ENCODE measurements at places on chromosomes 13 and 19. TPM values are rescaled to one million over a fixed set of nuclear protein-coding genes. Genes with fewer than 3 reads are reported as not detected.

NECTIN2 gene
- total RNA-seq = 3.3 TPM

GRCh38 chr13:37608750-37609339 is 10.3 kb upstream of the POSTN start:
- no peak overlapping the region for H3K27ac ChIP-seq
- H3K27me3 ChIP-seq = no peaks in the 10 kb centered on the region
- DNase-seq = no peak

DNA sequence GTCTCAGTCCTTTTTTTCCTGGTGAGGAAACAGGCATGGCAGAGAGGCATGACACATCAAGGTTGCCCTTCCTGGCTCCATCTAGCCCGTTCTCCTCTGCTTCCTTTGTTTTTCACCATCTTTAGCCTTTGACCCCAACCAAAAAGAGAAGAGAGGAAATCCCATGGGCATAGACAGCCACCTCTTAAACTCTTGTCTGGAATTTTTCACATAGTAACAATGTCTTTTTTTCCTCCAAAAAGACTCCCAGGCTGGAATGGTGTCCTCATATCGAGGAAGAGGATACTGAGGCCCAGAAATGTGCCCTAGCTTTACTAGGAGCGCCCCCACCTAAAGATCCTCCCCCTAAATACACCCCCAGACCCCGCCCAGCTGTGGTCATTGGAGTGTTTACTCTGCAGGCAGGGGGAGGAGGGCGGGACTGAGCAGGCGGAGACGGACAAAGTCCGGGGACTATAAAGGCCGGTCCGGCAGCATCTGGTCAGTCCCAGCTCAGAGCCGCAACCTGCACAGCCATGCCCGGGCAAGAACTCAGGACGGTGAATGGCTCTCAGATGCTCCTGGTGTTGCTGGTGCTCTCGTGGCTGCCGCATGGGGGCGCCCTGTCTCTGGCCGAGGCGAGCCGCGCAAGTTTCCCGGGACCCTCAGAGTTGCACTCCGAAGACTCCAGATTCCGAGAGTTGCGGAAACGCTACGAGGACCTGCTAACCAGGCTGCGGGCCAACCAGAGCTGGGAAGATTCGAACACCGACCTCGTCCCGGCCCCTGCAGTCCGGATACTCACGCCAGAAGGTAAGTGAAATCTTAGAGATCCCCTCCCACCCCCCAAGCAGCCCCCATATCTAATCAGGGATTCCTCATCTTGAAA is at the start of gene GDF15:
Gene GDF15 (plus strand): TSS at position 484 of the 868 bp plus-strand sequence. CDS start 32 bp downstream, at position 516.
- peaks cover 9% of the 10 kb centered on the region for H3K4me1 ChIP-seq
- H3K36me3 ChIP-seq = no peaks in the 10 kb centered on the region
- H3K27ac ChIP-seq = no peak within 1 kb of the TSS
- peak; percentile 51 for DNase-seq
- no peak within 1 kb of the TSS for H3K4me3 ChIP-seq
- peaks cover 59% of the 10 kb centered on the region for H3K27me3 ChIP-seq

DNA sequence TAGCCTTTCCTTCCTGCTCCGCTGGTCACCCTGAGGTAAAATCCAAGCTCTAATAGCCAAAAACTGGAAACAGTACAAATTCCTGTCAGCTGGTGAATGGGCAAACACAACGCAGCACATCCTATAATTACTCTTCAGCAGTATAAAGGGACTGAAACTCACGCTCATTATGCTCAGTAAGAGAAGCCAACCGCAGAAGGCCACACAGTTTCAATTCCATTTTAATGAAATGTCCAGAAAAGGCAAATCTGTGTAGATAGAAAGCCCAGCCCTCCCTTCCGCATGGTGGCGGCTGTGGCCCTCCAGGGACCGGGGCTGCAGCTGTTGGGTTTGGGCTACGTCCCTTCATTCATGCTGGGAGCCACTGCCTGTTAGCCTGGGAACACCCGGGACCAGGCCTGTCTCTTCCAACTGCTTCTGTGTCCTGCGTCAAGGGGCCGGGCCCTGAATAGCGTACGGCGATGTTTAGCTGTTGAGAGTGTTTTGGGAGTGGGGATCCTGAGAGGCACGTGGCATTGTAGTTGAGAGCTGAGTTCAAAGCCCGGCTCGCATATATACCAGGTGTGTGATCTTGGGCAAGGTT is 23.5 kb downstream of the NKPD1 start:
- no peak overlapping the region for H3K4me3 ChIP-seq
- no peak for DNase-seq
- no peaks in the 10 kb centered on the region for H3K27me3 ChIP-seq
- no peak overlapping the region for H3K27ac ChIP-seq
- H3K4me1 ChIP-seq = no peaks in the 10 kb centered on the region
- H3K36me3 ChIP-seq = no peaks in the 10 kb centered on the region

- H3K27ac ChIP-seq = no peak overlapping the region
- peaks cover 7% of the 10 kb centered on the region for H3K36me3 ChIP-seq
- H3K4me1 ChIP-seq = no peaks in the 10 kb centered on the region
- H3K27me3 ChIP-seq = no peaks in the 10 kb centered on the region
Measured at GRCh38 chr13:112820318-112820717, 130.5 kb downstream of the ATP11A start.

DNA sequence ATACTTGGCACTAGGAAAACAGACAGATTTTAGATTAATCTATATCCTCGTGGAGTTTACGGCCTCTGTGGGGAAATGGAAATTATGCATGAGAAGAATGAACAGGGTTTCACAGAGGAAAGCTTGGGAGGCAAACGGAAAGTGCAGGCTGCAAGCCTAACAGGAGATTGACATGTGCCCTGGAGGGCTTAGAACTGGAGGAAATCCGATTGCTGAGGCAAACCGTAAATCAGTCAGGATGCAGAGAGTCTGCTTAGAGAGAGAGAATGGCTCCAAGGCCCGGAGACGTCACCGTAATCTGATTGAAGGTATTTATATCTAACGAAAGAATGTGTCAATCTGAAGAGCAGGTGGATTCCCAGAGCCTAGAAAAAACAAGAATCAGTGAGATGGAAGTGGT is 143.2 kb downstream of the KATNAL1 start:
- H3K4me1 ChIP-seq = peaks cover 15% of the 10 kb centered on the region
- H3K27ac ChIP-seq = no peak overlapping the region
- DNase-seq = no peak
- no peak overlapping the region for H3K4me3 ChIP-seq

PRODH2 gene
- not detected for total RNA-seq

KLK5 gene
- not detected for total RNA-seq

GRCh38 chr19:12629215-12629614 is 18.5 kb downstream of the ZNF791 start:
- no peak overlapping the region for H3K4me3 ChIP-seq
- H3K27ac ChIP-seq = peak overlapping the region; percentile 31
- peaks cover 27% of the 10 kb centered on the region for H3K36me3 ChIP-seq
- no peak for DNase-seq
- H3K4me1 ChIP-seq = peaks cover 9% of the 10 kb centered on the region

GRCh38 chr13:71866335-71867130 is 471 bp downstream of the DACH1 start:
- H3K27me3 ChIP-seq = peaks cover 75% of the 10 kb centered on the region
- peak; percentile 43 for DNase-seq
- no peak overlapping the region for H3K27ac ChIP-seq
- H3K4me3 ChIP-seq = peak overlapping the region; percentile 77
- H3K4me1 ChIP-seq = peaks cover 22% of the 10 kb centered on the region

DNA sequence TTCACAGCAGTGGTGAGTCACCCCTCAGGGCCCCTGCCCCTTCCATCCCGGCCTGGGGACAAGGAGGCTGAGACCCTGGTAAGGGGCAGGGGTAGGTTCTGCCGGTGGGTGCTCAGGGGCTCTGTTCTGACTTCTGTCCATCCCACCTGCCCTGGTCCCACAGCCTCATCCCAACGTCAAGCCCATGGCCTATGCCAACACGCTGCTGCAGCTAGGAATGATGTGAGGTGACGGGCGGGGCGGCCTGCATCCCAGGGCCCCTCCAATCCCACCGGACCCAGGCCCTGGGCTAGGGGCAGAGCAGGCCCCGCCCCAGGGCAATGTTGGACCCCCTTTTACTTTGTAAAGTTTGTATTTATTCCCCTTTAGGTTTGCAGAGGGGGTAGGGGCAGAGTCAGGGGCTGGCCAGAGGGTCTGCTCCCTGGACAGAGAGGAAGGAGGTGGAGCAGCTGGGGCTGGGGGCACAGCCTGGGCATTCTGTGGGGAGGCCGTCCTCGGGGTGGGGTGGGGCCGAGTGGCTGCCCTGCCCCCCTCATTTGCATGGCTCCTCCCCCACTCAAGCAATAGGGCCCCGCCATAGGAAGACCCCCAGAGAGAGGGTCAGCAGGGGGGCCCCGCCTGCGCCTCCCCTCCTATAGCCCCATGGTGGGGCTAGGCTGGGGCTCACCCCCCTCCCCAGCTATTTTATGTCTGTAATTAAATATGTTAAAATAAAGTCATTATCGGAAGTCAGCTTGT is 23.1 kb downstream of the CCDC8 start:
- H3K27ac ChIP-seq = no peak overlapping the region
- H3K36me3 ChIP-seq = peaks cover 19% of the 10 kb centered on the region
- H3K4me1 ChIP-seq = no peaks in the 10 kb centered on the region
- no peak overlapping the region for H3K4me3 ChIP-seq
- DNase-seq = no peak

- H3K27ac ChIP-seq = no peak within 1 kb of the TSS
- no peak within 1 kb of the TSS for H3K4me3 ChIP-seq
- peaks cover 2% of the 10 kb centered on the region for H3K36me3 ChIP-seq
Measured at GRCh38 chr19:51751655-51752054, at the start of gene FPR1. Gene FPR1 (minus strand): TSS chr19:51751878. CDS start chr19:51746994, 4,884 bp downstream.

DNA sequence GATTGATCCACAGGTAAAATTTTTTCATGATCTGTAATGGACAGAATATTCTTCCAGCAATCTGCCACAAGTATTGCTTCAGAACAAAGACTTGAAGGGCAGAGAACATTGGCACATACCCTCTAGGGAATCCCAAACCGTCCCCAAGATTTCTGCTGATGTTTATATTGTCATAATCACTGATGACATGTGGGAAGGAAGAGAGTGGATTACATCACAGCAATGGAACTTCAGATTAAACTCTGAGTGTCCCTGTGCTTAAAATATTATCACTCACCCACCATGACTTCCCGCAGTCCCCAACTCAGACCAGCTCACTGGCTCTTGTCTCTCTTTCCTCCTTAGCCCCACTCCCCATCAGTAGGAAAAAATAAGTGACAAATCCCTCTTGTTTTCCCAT is 8.5 kb upstream of the TPT1 start:
- H3K27me3 ChIP-seq = no peaks in the 10 kb centered on the region
- H3K27ac ChIP-seq = peak overlapping the region; percentile 17
- no peak for DNase-seq
- peaks cover 8% of the 10 kb centered on the region for H3K36me3 ChIP-seq
- H3K4me1 ChIP-seq = no peaks in the 10 kb centered on the region

GRCh38 chr13:95957331-95957730 is 95.9 kb downstream of the UGGT2 start:
- no peak overlapping the region for H3K27ac ChIP-seq
- H3K36me3 ChIP-seq = no peaks in the 10 kb centered on the region
- no peaks in the 10 kb centered on the region for H3K27me3 ChIP-seq

- DNase-seq = no peak
- H3K36me3 ChIP-seq = peaks cover 13% of the 10 kb centered on the region
- H3K4me1 ChIP-seq = no peaks in the 10 kb centered on the region
- no peaks in the 10 kb centered on the region for H3K27me3 ChIP-seq
Measured at GRCh38 chr19:4957981-4958380, 10.9 kb upstream of the KDM4B start.

PRRG2 gene
- 1.1 TPM for total RNA-seq

GRCh38 chr13:30520571-30520970 is 54.8 kb upstream of the HMGB1 start:
- no peak overlapping the region for H3K4me3 ChIP-seq
- DNase-seq = no peak
- H3K27me3 ChIP-seq = no peaks in the 10 kb centered on the region
- H3K36me3 ChIP-seq = no peaks in the 10 kb centered on the region

ZNF729 gene
- not detected for total RNA-seq

DNA sequence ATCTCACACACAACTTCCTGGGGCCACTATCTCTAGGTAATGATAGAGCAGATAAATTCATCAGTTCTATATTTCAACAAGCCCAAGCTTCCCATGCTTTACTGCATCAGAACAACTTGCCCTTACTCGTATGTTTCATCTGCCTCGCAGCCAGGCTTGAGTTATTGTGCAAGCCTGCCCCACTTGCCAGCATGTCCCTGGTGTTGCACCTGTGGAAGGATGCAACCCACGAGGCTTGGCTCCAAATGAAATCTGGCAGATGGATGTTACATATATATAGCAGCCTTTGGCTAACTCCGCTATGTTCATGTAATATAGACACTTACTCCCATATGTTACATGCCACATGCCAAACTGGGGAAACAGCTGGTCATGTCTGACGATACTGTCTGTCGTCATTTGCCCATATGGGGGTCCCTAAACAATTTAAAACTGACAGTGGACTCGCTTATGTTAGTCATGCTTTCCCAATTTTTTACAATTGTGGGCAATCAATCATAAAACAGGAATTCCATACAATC is 6.2 kb downstream of the ERVK3-1 start:
- no peaks in the 10 kb centered on the region for H3K27me3 ChIP-seq
- DNase-seq = no peak

SPRY2 gene
- total RNA-seq = 0.21 TPM

DNA sequence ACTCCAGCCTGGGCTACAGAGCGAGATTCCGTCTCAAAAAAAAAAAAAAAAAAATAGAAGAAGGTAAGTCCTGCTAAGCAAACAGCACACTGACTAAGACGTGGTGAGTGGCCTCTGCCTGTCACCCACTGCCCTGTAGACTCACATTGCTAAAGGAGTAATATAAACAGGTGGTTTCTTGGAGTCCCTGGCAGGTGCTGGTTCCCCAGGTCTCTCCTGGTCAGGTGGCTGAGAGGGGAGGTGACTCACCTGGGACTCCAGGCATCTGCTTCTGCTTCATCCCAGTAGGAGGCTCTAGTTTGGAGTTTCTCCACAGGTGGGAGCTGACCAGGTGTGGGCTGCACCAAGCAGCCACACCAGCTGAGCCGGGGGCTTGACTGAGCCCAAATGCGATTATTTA is at the start of gene OR10H1:
Gene OR10H1 (minus strand): TSS at position 359 of the 400 bp plus-strand sequence. CDS start 7,627 bp downstream, outside the sequence.
- no peak within 1 kb of the TSS for H3K4me3 ChIP-seq
- no peak within 1 kb of the TSS for H3K27ac ChIP-seq
- H3K4me1 ChIP-seq = peaks cover 9% of the 10 kb centered on the region
- no peaks in the 10 kb centered on the region for H3K36me3 ChIP-seq
- peaks cover 23% of the 10 kb centered on the region for H3K27me3 ChIP-seq

- peaks cover 6% of the 10 kb centered on the region for H3K27me3 ChIP-seq
- H3K4me3 ChIP-seq = no peak overlapping the region
- H3K27ac ChIP-seq = no peak overlapping the region
- H3K36me3 ChIP-seq = no peaks in the 10 kb centered on the region
- no peak for DNase-seq
- no peaks in the 10 kb centered on the region for H3K4me1 ChIP-seq
Measured at GRCh38 chr19:788983-789700, 8.1 kb upstream of the PTBP1 start.

OR7C1 gene
- total RNA-seq = not detected

EML2 gene
- 190 TPM for total RNA-seq

AMER2 gene
- total RNA-seq = 0.02 TPM

DNA sequence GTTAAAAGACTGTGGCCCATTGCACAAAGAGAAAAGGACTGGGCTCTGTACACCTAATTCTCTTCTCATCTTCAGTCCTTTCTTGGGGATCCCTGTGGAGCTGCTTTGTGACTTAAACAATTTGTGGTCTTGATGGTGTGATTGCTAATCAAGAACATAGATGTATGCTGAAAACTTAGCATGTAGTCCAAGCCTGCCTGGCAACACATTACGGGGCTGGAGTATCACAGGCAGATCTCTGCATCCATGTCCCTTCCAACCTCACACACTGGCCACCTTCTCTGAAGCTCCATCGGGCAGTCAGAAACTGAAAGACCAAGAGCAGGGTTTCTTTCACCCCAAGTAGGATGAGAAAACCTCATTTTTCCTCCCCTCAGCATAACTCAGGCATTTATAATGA is 69.6 kb upstream of the ARGLU1 start:
- DNase-seq = no peak
- no peak overlapping the region for H3K27ac ChIP-seq
- no peaks in the 10 kb centered on the region for H3K4me1 ChIP-seq
- no peak overlapping the region for H3K4me3 ChIP-seq

Data from activated T-cell treated with anti-CD3 and anti-CD28 coated beads, Interleukin-2, amount 50 U/mL, for 72 hours (primary cell).